ENCODE measurements at places on chromosomes 7 and 10.

DNA sequence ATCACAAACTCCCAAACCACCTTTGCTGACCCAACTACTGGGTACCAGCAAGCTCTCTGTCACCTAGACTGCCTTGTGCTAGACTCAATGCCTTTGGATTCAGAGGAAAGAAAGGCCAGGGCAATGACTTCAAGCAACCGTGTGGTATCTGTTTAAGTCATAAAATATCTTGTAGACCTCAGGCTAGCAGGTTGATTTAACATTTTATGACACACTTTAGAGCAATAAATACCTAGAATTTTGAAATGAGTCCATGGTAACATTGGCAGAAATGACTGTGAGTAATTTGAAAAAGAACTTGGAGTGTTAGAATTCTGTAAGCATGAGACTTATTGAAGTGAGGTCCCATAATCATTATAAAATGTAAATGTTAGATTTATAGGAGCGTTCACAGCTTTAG lies 87.2 kb downstream of the TWIST1 start:
- DNase-seq = no peak

DNA sequence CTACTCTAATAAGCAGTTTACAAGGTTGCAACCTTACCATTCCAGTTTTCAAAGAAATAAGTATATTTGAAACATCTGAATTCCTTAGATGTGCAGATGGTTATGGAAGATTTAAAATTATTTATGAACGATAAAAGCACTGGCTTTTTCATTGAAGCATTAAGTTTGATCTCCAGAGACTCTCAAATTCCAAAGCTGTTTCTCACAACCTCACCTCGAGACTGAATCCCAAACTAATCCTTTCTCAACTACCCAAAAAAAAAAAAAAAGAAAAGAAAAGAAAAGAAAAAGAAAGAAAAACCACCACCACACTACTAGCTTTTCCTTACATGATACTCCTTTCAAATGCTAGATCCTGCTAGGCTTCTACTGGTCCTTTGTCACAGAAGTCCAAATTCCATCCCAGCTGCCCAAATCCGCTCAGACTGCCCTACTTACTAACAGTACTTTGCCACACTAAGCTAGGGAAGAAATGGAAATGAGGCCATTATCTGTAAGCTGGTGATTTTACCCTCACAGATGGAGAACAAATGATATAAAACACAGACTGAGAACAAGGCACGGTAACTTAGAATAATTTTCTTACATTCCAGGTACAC lies 100.6 kb upstream of the CDK1 start:
- DNase-seq = no peak

DNA sequence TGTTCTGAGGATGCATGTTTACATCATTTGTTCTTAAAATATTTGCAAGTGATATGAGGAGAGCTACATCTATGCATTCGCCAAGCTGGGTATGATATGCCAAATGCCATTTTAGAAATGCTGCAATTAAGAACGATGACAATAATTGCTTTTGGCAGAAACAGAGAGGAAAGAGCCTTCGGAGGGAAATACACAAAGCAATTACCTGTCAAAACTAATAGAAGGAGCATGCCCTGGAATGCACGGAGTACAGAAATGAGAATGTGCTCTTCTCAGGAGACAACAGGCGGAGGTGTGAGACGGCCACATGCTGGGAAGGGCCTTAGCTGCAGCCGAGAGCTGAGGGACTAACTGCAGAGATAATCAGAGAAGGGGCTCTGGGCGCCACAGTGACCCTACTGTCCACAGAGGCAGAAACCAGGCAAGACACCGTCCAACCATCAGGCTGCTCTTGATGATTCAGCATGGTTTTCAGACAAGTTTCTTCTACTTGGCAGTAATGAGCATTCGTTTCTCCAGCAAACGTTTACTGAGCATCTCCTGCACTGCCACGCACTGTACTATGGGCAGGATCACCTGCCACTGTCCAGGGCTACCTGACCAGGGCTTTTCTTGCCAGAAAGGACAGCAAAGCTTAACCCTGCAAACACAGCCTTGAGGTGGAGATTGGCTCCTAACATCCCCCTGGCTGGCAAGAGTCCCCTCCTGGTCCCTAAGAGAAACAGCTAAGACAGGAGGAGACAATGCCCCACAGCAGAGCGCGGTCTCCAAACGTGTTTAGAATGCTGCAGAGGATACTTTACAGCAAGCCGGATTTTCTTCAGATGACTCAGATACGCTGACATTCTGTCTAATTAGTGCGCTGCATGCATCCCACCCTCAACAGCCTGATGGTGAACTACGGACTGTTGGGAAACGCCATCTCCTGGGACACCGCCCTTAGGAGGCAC lies 18.1 kb downstream of the VIPR2 start:
- peak; percentile 72 for DNase-seq

- DNase-seq = no peak
Measured at GRCh38 chr10:101710059-101710695, 15.2 kb upstream of the FBXW4 start.

- peak; percentile 50 for DNase-seq
Measured at GRCh38 chr7:463817-464453, 55.7 kb downstream of the PDGFA start.

DNA sequence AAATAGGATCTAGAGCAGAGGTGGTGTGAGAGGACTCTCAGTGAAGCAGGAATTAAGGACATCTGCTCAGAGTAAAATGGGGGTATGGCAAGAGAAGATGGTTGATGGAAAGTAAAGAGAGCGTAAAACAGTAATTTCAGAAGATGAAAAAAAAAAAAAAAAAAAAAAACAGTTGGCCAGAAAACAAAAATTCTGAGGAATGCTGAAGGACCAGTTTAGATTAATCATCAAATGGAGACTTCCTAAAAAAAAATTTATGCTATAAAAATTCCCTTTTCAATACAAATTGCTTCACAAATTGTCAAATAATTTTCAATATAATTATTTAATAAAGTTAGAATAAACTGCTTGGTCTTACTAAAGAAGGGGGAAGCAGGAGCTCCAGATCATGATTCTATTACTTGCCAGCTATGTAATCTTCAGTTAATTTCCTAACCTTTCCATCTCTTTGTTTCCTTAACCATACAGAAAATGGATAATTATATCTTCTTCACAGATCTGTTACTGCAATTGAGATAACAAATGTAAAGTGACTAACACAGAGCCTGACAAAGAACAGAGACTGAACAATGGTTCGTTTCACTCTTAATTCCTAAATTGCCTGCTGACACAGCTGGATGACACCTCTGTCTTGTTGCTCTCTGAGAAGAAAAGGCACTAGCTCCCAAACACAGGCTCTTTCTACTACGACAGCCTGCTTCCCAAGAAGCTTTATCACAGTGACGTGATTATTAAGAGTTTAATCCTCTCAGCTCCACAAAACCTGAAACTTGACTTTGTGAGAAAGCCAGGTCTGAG lies 64.9 kb upstream of the GPR22 start:
- no peak for DNase-seq

GRCh38 chr7:92790992-92791391 lies 45.4 kb downstream of the CDK6 start:
- peak; percentile 61 for DNase-seq

DNA sequence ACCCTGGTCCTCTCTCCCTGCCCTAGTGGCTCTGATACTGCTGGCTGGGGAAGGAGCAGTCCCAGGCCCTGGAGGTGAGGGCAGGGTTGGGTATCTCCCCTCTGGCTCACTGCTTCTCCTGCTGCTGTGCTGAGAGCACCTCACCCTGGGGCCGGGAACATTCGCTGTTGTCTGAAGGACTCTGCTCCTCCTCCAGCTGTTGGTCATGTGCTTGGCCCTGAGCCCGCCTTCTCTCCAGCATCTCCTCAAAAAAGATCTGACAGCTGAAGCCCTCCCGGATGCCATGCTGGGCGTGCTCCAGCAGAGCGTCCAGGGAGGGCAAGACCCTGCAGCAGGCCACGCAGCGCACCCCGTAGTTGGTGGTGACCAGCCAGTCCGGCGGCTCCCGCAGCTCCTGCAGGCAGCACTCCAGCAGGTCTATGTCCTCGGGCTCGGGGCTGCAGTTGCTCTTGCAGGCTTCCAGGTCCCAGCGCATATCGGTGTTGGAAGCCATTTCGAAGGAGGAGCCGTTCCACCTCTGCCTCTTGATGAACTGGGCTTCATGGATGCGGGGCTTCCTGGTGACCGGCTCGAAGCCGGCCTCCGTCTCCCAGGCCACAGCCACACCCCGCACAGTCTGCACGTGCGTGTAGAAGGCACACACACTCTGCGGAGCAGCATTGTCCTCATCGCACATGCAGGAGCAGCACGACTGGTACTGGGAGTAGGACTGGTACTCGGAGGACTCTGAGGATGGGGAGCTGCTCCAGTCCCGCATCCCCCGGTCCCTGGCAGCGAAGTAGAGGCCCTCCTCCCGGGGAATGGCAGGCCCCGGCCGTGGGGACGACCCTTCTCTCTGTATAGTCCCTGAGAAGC lies 2.1 kb downstream of the FAM170B start:
- DNase-seq = no peak

DNA sequence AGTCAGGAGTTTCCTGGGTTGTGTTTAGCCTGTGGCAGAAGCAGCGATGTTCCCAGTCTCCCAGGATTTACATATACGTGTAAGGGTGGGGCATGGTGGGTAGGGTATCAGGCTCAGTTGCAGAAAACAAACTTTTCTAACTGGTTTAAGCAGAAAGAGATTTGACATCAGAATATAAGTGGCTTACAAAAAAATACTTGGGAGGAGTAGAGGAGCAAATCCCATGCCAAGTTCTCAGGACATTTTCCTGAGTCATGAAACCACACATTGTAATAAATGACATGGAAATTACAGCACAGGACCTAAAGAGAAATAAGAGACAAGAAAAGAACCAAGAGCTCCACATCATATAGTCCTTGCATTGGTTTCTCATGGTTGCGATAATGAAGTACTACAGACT lies 26.2 kb upstream of the FRMD4A start:
- DNase-seq = no peak

- DNase-seq = no peak
Measured at GRCh38 chr7:143131781-143132180, at the start of gene PIP. TSS of gene PIP (plus strand) at chr7:143132077. CDS start at chr7:143132117, 40 bp downstream.

- DNase-seq = peak; percentile 58
Measured at GRCh38 chr10:8369666-8370065, 315.2 kb downstream of the GATA3 start.

DNA sequence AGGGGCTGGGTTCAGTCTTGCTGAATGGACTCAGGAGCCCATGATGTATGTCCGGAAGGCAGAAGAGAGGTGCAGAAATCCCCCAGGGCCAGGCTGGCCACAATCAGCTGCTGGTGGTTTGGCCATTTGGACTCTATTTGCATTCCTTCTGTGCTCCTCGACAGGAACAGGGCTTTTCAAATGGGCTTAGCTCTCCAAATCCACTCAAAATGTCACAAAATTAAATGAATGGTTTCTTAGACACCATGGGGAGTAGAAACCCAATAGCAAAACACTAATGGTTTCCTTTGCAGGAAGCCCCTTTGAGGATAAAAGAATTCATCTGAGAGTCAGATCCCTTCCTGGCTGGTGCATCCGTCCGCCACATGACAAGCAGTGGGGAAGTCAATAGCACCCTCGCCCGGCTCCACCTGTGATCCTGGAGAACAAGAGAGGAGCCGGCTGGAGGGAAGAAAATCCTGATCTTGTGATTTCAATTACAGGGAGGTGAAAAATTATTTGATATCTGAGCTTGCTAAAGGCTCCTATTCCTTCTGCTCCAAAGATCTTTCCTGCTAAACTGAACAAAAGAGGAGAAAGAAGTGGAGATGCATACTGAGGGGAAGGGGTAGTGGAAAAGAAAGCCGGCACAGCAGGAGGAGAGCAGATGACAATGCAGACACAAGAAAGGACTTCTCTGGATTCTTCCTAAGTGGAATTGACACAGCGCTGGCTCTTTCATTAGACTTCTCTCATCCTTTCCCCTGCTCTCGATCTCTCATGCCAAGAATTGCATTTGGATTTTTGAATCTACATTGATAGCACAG lies 190.7 kb downstream of the C7orf25 start:
- no peak for DNase-seq

DNA sequence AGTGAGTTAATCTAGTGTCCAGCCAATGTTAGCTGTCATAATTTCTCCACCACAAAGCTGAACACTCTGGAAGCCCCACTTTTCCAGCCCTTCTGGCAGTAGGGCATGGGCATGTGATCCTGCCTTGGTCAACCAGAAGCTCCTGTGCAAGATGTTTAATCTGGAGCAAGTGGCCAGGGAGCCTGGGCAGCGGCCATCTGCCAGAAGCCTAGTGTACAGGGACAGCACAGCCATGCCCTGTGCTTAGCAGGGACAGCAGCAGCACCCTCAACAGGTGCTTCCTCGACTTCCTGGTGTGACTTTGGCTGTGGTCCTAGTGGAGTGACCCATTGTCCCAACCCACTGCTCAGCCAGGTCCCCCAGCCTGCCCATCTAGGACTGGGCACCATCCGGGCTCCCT lies 10.3 kb downstream of the RBP3 start:
- DNase-seq = no peak

GRCh38 chr7:41588341-41588740 lies 114.5 kb downstream of the INHBA start:
- no peak for DNase-seq

DNA sequence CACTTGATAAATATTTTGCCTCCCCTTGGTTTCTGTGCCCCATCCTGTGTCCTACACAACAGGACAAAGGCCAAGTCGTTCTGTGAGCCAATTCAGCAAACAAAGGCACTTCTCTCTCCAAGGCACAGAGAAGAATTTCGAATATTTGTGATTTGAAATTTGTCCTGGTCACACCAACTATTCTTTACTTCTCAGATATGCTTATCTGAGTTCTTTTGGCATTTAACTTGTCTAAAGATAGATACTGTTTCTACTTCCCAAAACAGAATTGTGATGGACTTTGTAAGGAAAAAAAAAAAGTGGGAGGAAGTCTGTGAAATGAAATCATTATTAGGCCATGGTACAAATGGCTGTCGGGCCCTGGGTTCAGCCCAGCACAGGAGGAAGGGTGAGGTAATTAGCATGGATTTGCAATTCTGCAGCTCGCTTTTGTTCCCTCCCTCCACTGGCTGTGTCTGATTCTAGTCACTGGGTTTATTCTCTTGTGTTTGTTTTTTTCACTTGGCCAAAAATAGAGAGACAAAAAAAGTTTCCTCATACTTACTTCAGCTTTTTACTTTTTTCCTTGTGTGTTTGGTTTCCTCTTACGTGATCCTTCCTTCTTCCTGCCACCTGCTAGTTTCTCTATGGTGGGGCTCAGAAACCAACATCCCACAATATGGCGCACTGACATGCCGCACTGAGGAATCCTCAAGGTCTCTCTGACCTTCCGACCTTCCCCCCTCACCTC lies 108.2 kb upstream of the MKLN1 start:
- no peak for DNase-seq

DNA sequence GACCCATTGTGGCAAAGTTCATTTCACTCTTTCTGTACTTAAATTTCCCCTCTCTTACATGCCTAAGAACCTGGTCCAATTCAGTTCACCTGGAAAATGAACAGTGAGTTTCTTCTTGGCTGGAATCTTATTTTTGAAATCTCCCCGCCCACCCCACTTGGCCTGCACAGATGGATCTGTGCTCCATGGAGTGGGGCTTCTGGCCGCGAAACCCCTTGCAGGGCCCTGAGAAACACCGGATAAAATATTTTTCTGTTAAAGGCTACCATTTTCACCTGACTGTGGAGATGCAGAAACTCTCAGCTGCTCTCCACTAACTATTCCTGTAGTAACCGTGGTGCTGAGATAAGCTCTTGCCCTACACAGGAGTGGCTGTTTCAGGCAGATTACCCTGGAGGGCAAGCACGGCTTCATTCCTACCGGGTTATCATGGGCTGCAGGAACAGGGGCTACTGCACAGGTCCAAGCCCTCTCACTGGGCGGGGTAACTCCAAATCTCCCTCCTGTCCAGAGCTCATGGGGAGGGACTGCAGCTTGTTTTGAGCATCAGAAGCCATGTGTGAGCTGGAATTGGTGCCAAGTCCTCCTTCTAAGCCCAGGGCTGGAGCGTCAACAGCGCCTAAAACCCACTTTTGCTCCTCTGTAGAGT lies 118.9 kb downstream of the PRPF18 start:
- DNase-seq = peak; percentile 79
